Activated CD4-positive, alpha-beta memory T cell treated with anti-CD3 and anti-CD28 coated beads for 36 hours (primary cell): ENCODE measurements at places on chromosomes 12 and 14. TPM values are rescaled to one million over a fixed set of nuclear protein-coding genes. Genes with fewer than 3 reads are reported as not detected.
A peak's percentile ranks its signal among the peaks of the same experiment; 100 is the strongest.

Gene DRAM1
- total RNA-seq = 2.8 TPM

DNA sequence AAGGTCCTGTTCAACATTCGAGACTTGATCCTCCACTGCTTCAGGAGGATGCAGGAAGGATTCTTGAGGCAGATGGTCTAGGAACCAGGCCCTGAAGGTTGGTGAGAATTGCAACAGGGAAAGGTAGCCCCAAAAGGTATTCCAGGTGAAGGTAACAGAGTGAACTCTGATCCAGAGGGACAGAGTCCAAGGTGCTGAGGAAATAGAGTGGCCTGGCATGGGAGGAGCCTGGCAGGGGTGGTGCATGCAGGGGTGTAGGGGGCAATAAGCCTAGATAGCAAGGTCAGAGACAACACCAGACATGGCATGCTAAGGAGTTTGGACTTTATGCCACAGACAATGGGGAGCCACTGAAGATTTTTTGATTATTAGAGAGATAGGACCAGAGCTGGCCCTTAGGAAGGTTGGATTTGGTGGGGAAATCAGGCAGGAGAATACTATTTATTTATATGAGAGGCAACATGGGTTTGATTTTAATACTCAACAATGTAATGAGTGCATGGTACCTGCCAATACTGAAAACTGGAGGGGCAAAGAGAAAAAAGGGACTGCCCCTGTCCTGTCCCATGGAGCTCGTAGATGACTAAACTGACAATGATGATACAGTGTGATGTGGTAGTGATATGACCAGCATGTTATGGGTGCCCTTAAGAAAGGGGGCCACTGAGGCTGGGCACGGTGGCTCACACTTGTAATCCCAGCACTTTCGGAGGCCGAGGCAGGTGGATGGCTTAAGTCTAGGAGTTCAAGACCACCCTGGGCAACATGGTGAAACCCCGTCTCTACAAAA, 50.5 kb upstream of the TMED10 start:
- DNase-seq = peak; percentile 37
- peaks cover 1% of the 10 kb centered on the region for H3K27me3 ChIP-seq
- peaks cover 43% of the 10 kb centered on the region for H3K4me1 ChIP-seq
- H3K27ac ChIP-seq = no peak overlapping the region
- no peak overlapping the region for H3K4me3 ChIP-seq
- no peaks in the 10 kb centered on the region for H3K36me3 ChIP-seq

- H3K4me1 ChIP-seq = no peaks in the 10 kb centered on the region
- no peak overlapping the region for H3K4me3 ChIP-seq
- H3K27ac ChIP-seq = no peak overlapping the region
- peaks cover 2% of the 10 kb centered on the region for H3K27me3 ChIP-seq
- H3K36me3 ChIP-seq = no peaks in the 10 kb centered on the region
Measured at GRCh38 chr12:125533434-125534029, 468.3 kb downstream of the AACS start.

Gene ITFG2
- total RNA-seq = 21.6 TPM

- H3K27ac ChIP-seq = no peak overlapping the region
- peaks cover 15% of the 10 kb centered on the region for H3K36me3 ChIP-seq
- peaks cover 54% of the 10 kb centered on the region for H3K4me1 ChIP-seq
Measured at GRCh38 chr12:47312808-47313426, 233.2 kb upstream of the AMIGO2 start.

Gene WIF1
- total RNA-seq = not detected

GRCh38 chr14:44112774-44113460, 394.2 kb downstream of the FSCB start:
- H3K4me1 ChIP-seq = no peaks in the 10 kb centered on the region
- no peak overlapping the region for H3K4me3 ChIP-seq
- no peaks in the 10 kb centered on the region for H3K27me3 ChIP-seq
- no peaks in the 10 kb centered on the region for H3K36me3 ChIP-seq
- H3K27ac ChIP-seq = no peak overlapping the region
- no peak for DNase-seq

GRCh38 chr12:124632519-124632984, 65.1 kb upstream of the NCOR2 start:
- peaks cover 1% of the 10 kb centered on the region for H3K36me3 ChIP-seq
- H3K4me1 ChIP-seq = peaks cover 16% of the 10 kb centered on the region
- peaks cover 2% of the 10 kb centered on the region for H3K27me3 ChIP-seq
- H3K4me3 ChIP-seq = no peak overlapping the region
- H3K27ac ChIP-seq = no peak overlapping the region
- no peak for DNase-seq

DNA sequence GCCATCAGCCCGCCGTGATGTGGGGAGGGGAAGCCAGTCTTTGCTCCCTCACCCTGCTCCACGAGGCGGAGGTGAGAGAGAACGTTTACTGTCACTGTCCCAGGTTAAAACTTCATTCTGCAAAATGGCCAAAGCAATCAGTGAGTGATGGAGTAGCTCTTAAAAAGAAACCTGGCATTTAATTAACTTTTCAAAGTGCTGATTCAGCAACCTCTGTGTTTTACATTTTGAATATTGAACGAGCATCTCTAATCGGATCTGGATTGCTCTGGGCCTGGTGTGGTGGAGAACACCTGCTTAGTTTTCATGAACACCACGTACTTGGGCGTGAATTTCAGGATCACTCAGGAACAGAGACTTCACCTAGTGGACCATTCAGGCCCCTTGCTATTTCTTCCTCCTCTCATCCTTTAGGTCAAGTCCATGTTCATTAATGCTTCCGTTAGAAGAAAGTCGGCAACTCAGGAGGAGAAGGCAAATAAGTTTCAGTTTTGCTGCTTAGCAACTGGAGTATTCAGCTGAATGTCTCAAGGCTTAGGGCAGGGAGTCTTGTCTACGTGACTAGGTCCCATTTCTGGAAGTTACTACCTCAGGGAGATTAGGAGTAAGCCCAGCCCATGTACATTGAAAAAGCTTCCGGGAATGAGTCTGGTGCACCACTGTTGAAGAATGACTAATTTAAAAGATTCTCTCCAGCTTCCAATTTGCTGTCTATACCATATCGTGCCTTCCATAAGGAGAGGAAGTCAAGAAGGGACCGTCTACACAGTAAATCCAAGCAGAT, 68.2 kb downstream of the IFT43 start:
- no peaks in the 10 kb centered on the region for H3K27me3 ChIP-seq
- H3K36me3 ChIP-seq = no peaks in the 10 kb centered on the region
- no peak for DNase-seq
- H3K4me3 ChIP-seq = no peak overlapping the region
- no peak overlapping the region for H3K27ac ChIP-seq

Gene GPRC5D
- total RNA-seq = 0.46 TPM

Gene TEX22
- 0.83 TPM for total RNA-seq

Gene GALNT8
- 1.3 TPM for total RNA-seq

GRCh38 chr12:44224399-44225148, 388.7 kb downstream of the TMEM117 start:
- no peaks in the 10 kb centered on the region for H3K36me3 ChIP-seq
- H3K4me3 ChIP-seq = no peak overlapping the region
- no peaks in the 10 kb centered on the region for H3K27me3 ChIP-seq
- no peak for DNase-seq

Gene KCNK13
- total RNA-seq = not detected

- H3K27me3 ChIP-seq = peaks cover 5% of the 10 kb centered on the region
- DNase-seq = no peak
- no peaks in the 10 kb centered on the region for H3K36me3 ChIP-seq
- H3K4me1 ChIP-seq = no peaks in the 10 kb centered on the region
Measured at GRCh38 chr12:2312770-2313169, 260.0 kb downstream of the CACNA1C start.

GRCh38 chr12:8559676-8560075, 19.0 kb upstream of the CLEC4E start:
- peaks cover 1% of the 10 kb centered on the region for H3K36me3 ChIP-seq
- no peak overlapping the region for H3K4me3 ChIP-seq
- peaks cover 2% of the 10 kb centered on the region for H3K27me3 ChIP-seq
- peaks cover 4% of the 10 kb centered on the region for H3K4me1 ChIP-seq

GRCh38 chr14:74389980-74390379, 36.0 kb downstream of the SYNDIG1L start:
- no peaks in the 10 kb centered on the region for H3K4me1 ChIP-seq
- H3K4me3 ChIP-seq = no peak overlapping the region
- H3K36me3 ChIP-seq = no peaks in the 10 kb centered on the region
- no peak for DNase-seq
- H3K27ac ChIP-seq = no peak overlapping the region

Gene KLHDC2
- total RNA-seq = 28.2 TPM

DNA sequence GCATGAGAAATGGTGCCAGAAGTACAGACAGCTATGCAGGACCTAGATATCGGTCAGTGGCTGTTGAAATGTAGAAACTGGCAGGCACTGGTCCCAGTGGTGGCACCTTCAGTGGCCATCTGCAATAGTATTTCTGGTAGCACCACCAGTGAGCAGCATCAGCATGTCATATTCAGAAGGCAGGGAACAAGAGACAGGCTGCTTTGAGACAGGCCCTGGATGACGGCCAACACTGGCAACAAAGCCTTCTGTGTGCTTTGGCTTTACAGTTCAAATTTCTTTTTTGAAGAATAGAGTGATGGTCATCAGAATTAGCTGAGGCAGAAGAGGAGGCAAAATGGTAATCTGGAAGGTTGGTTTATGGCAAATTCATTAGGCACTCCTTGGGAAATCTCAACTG, 273.4 kb upstream of the SLC16A7 start:
- no peaks in the 10 kb centered on the region for H3K27me3 ChIP-seq
- H3K27ac ChIP-seq = no peak overlapping the region
- no peaks in the 10 kb centered on the region for H3K4me1 ChIP-seq
- DNase-seq = no peak
- H3K4me3 ChIP-seq = no peak overlapping the region

Gene EPYC
- total RNA-seq = not detected

DNA sequence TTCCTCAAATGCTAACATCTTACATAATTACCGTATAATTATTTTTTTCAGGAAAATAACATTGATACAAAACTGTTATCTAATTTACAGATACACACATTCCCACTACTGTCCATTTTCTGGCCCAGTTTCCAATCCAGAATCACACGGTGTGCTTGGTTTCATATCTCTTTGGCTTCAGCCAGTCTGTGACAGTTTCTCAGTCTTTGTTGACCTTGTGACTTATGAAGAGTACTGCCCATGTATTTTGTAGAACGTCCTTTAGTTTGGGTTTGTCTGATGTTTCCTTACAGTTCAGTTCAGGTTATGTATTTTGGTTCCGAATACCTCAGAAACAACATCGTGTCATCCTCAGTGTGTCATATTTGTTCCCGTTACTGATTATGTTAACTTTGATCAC, 16.2 kb downstream of the RXYLT1 start:
- no peak overlapping the region for H3K27ac ChIP-seq
- DNase-seq = no peak
- no peak overlapping the region for H3K4me3 ChIP-seq
- H3K27me3 ChIP-seq = no peaks in the 10 kb centered on the region
- H3K4me1 ChIP-seq = peaks cover 5% of the 10 kb centered on the region
- H3K36me3 ChIP-seq = peaks cover 11% of the 10 kb centered on the region

GRCh38 chr12:31008961-31009840, 64.5 kb upstream of the DDX11 start:
- H3K36me3 ChIP-seq = no peaks in the 10 kb centered on the region
- peaks cover 10% of the 10 kb centered on the region for H3K27me3 ChIP-seq
- H3K27ac ChIP-seq = no peak overlapping the region
- DNase-seq = peak; percentile 2
- H3K4me1 ChIP-seq = no peaks in the 10 kb centered on the region

- peaks cover 1% of the 10 kb centered on the region for H3K27me3 ChIP-seq
- peaks cover 86% of the 10 kb centered on the region for H3K4me1 ChIP-seq
- peaks cover 3% of the 10 kb centered on the region for H3K36me3 ChIP-seq
Measured at GRCh38 chr12:75481013-75481705, 604 bp downstream of the GLIPR1 start.

Gene POTEG
- total RNA-seq = not detected

- no peak overlapping the region for H3K27ac ChIP-seq
- DNase-seq = no peak
- H3K4me3 ChIP-seq = no peak overlapping the region
- peaks cover 10% of the 10 kb centered on the region for H3K4me1 ChIP-seq
- H3K27me3 ChIP-seq = no peaks in the 10 kb centered on the region
Measured at GRCh38 chr14:89167705-89168104, 249.3 kb downstream of the FOXN3 start.

Gene LRRK2
- total RNA-seq = 0.21 TPM

GRCh38 chr12:34297126-34297789, 275.0 kb downstream of the ALG10 start:
- H3K4me3 ChIP-seq = no peak overlapping the region
- no peak for DNase-seq
- no peak overlapping the region for H3K27ac ChIP-seq
- H3K27me3 ChIP-seq = no peaks in the 10 kb centered on the region

GRCh38 chr14:29738056-29738455, 189.6 kb downstream of the PRKD1 start:
- DNase-seq = no peak
- no peaks in the 10 kb centered on the region for H3K4me1 ChIP-seq
- no peaks in the 10 kb centered on the region for H3K36me3 ChIP-seq
- no peak overlapping the region for H3K4me3 ChIP-seq
- H3K27me3 ChIP-seq = no peaks in the 10 kb centered on the region

GRCh38 chr12:92049403-92049802, 96.2 kb downstream of the BTG1 start:
- no peak overlapping the region for H3K27ac ChIP-seq
- peaks cover 70% of the 10 kb centered on the region for H3K4me1 ChIP-seq
- no peak for DNase-seq
- H3K4me3 ChIP-seq = no peak overlapping the region
- peaks cover 2% of the 10 kb centered on the region for H3K36me3 ChIP-seq

DNA sequence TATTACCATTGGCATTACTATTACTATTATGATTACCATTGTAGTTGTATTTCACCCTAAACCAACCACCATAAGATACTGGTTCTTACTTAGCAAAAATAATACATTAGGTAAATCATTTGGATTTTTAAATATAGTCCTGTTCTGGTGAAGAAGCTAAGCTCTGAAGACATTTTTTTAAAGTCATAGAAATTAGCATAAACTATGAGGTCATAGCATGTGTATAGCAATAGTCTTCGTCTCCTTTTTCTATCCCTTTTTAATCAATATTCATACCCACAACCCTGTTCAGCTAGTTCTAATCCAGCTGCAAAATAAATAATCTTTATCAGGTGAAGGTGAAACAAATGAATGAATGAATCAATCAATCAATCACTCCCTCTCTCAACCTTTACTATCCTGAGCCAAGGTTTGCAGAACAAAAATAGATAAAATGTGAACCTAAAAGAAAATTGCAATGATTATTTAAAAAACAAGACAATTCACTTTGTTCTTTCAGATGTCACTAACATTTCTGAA, 134.5 kb downstream of the STXBP6 start:
- no peak overlapping the region for H3K4me3 ChIP-seq
- no peaks in the 10 kb centered on the region for H3K4me1 ChIP-seq
- no peaks in the 10 kb centered on the region for H3K36me3 ChIP-seq
- H3K27ac ChIP-seq = no peak overlapping the region

Gene DHRS1
- 14.9 TPM for total RNA-seq

DNA sequence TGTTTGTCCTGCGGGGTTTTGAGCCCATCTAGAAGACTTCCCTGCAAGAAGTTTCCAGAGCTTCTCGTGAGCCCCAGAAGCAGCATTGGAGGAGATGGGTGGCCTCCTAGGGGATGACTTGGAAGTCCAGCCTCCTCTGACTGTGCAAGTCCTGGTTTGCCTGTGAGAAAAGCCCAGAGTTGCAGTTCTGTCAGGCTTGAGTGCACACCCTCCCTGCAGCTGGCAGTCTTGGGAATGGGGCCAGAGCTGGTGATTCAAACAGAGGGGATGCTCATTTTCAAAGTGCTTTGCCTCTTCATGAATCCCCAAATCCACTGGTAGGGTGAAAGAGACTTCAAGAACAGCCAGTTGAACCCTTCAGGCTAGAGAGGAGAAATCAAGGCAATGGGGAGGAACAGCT, 3.9 kb upstream of the PPP1R1A start:
- peaks cover 34% of the 10 kb centered on the region for H3K27me3 ChIP-seq
- H3K27ac ChIP-seq = no peak overlapping the region
- H3K4me3 ChIP-seq = no peak overlapping the region
- H3K36me3 ChIP-seq = no peaks in the 10 kb centered on the region
- peaks cover 8% of the 10 kb centered on the region for H3K4me1 ChIP-seq
- DNase-seq = no peak
